ENCODE measurements at places on chromosomes 1 and 21.

DNA sequence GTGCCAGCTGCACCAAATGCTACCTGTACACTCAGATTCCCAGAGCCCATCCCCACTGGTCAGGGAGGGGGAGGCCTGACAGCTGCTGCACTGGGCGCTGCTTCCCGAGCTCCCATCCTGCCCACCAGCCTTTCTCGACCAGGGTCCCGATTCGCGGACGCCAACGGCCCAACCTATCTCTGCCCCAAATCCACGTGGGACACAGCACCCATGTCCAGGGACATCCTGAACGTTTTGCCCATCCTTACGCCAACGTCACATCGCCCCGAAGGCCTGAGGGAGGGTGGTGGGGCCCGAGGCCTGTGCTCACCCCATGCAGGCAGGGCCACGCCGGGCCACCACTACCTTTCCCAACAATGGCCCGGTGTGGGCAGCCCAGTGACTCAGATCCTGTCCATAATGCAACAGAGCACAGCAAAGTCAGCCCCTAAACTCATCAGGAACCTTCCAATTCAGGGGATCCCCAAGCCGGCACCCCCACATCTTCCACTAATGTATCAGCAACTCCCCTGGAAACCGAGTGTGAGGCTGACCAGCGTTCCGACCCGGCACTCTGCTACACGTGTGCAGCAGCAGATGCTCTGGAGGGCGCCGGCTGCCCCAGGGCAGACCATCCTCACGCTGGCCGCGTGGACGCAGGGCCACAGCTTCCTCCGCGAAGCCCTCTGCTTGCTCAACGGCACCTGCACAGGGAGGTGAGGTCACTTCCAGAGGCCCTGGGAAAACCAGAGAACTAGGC, 11.3 kb upstream of the TMEM240 start:
- DNase-seq: no peak

DNA sequence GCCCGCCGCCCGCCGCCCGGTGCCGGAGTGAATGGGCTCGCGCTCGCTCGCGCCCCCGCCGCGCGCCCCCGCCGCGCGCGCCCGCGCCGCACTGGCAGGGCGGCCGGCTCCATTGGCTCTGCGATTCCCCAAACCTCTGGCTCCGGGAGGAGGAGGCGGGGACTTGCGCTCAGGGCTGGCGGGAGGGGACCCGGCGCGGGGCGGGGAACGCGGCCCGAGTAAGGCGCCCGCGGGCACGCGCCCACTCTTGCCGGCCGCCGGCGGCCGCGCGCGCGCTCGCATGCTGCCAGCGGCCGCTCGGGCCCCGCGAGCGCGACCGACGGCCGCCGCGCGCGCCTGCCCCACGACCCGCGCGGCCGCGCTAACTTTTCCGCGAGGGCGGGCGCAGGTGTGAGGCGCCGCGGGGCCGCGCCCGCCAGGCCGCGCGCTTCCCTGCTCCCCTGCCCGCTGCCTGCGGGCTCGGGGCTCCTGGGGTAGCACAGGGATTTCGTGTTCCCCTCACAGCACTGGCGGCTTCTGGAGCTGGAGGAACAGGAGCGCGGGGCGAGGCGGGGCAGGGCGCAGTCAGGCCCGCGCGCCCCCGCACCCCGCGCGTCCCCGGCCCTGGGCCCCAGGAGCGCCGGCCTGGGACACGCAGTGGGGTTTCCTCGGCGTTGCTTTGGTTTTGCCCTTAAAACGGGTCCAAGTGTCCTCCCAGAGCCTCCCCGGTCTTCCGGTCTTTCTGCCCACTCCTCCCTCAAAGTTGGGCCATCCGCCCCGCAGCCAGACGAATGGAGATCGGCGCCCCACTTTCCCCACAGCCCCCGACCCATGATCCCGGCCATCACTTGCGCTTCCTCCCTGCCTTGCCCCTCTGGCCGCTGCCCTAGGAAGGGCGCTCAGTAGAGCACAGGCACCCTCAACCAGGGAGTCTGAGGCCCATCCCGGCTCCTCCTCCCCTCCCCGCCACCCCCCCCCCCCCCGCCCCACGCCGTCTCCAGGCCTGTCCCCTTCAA, 101.5 kb downstream of the CASZ1 start:
- peak; percentile 27 for DNase-seq

GRCh38 chr1:30472526-30472925, 250.9 kb downstream of the MATN1 start:
- DNase-seq: no peak

DNA sequence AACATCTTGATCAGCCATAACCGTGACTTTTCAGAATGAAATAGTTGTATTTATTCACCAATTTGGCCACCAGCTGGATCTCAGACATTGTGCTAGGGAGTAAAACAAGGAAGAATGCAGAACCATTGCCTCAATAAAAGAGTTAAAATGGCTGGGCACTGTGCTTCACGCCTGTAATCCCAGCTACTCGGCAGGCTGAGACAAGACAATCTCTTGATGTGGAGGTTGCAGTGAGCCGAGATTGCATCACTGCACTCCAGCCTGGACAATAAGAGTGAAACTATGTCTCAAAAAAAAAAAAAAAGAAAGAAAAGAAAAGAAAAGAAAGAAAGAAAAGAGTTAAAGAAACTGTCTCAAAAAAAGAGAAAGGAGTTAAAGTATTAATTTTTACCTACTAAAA, 199.5 kb downstream of the TPR start:
- DNase-seq: no peak

GRCh38 chr1:2411801-2412394, 466 bp downstream of the PEX10 start:
- no peak for DNase-seq

- DNase-seq: peak; percentile 29
Measured at GRCh38 chr21:15141261-15141970, 76.6 kb upstream of the NRIP1 start.
